ENCODE measurements at places on chromosomes 5 and 9.

GRCh38 chr5:111792471-111793058, 35.6 kb upstream of the NREP start:
- no peak for DNase-seq

DNA sequence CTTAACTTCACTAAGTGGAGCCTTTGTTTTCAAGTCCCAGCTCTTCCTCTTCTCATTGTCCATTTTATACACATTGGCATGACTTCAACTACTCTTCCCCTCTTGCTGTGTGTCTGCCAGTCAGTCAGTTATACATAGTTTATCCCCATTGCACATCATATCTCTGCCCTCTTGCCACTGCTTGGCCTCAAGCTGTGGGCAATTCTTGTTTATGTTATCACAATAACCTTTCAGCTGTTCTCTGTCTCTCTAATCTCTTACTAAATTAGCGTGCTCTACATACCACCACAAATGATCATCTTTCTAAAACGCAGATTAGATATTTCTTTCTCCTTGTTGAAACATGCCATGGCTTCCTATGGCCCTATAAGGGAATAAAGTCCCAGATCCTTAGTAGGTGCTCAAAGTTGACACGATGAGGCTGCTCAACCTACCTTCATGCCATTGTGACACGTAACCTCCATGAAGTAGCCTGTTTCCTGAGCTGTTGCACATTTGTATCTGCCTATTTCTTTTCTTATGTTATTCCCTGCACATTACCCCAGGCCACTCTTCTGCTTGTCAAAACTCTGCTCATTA, 239.3 kb downstream of the GAS1 start:
- DNase-seq: no peak

GRCh38 chr9:68672625-68673024, 32.4 kb upstream of the PIP5K1B start:
- no peak for DNase-seq

- no peak for DNase-seq
These were observed 1.8 kb downstream of the SLC28A3 start for GRCh38 chr9:84338792-84339191.

DNA sequence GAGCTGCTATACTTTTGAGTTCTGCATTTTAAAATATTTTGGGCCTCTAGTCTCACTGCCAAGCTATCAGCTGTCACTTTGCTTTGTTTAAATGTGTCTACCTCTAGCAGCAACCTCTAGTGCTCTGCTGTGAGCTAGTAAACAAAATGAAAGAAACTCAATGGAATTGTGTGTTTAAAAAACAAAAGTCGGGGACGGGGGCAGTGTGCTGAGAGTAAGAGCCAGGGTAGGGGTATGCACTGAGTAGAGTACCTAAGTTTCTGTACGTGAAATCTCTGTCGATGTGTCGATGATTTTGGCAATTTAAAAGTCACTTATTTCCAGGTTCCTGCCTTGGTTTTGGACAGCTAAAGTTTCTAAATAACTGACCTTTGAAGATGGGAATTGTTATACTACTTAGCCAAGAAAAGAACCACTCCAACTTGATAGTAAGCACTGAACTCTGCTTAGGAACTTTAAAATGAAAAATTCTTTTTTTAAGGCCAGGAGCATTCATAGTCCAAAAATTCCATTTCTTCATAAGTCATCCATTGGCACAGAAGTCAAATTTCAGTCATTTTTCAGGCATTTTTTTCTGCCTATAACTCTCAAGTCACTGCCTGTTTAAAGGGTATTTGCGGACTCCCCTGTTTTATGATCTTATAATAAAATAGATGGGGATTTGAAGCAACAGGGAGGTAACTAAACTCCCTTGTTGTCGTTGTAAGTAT, 111.5 kb downstream of the SAXO1 start:
- DNase-seq: no peak

DNA sequence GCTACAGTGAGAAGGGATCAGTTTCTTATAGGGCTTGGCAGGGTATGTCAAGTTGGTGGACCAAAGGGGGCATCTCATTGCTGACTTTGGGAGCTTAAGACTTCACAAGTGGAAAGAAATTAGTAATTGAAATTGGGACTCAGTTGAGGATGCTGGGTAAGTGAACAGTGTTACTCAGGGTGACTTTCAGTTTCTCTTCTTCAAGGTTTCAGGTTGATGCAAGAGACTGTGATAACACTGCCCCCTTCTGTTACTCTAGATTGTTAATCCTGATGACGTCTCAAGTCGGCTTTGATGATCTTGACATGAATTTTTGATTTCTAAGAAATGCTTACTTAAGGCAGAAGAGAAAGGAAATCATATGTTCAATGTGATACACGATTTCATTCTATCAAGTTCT, 21.3 kb downstream of the KCTD16 start:
- peak; percentile 29 for DNase-seq

DNA sequence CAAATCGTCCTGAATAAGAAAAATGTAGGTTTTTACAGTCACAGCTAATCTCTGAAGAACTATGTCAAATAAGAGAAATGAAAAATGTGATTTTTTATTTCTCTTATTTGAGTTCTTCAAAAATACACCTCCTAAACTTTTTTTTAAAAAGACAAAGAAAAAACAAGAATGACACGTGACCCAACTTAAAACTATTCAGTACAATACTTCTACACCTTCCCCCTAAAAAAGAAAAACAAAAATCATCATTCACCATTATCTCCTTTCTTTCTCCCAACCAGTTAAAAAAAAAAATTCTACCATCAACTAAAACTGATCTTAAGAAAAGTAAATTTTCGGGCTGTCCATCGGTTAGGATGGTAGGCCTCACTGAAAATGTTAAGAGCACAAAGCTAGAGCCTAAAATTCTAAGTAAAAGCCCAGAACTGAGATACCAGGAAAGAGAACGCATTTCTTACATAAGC, 2.1 kb downstream of the RNF145 start:
- DNase-seq: no peak

DNA sequence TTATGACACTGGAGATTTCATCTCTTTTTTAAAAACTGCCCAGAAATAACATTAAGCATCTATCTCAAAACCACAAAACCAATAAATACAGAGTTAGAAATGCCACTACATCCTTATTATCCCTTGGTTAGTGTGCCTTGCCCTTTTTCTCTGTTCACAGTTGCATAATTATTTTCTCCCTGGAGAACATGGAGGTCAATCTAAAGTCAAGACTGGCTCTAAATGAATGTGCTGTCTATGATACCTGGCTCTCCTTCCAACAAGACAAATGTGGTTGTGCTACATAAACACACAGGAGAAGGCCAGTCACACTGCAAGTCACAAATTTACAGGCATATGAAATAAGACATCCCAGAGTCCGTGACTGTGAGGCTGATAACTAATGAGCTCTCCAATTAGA, 2.8 kb downstream of the FBN2 start:
- DNase-seq: no peak

DNA sequence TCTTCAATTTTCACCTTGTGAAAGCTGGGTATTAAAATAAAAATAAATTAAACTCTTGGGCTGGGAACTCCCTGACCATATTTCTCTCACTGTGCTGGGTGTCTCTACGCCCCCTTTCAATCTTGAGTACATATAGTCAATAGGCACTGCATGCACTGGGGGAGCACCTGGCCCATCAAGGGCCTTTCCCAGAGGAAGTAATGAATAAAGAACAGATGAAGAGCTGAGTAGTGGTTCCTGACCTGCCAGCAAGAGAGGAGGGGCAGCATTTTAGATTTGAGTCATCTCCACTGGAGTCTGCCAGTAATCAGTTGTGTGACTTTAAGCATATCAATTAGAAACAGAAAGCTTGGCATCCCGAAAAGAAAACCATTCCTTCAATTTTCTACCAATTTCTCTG, 6.2 kb downstream of the MAPKAP1 start:
- no peak for DNase-seq

DNA sequence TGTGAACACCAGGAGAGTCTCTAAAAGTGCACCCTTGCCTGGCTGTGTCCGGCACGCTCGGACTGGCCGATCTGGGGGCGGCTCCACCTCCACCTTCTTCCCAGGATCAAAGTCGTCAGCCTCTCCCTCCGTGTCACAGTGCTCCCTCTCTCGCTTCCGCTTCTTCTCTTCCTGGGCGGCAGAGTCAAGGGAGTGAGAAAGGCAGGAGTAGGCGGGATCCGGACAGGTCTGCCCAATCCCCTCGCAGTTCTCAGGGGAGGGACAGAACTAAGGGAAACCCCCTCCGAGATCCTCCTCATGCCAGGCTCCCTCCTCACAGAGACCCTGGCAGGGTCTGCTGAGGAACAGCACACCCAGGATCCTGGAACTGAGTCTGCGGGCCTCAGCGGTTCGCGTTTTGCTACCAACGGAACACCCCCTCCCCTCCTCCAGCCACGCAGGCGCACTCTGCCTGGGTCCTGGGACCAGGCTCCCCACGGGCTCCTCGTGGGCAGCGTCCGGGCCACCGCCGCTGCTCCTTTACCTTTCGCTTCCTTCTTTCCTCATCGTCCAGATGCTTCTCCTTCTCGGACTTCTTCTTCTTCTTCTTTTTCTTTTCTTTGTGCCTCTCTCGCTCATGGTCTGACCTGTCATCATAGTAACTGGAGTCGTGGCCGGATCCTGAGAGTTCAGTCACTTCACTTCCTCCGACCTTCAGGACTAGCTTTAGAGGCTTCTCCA, 1.3 kb downstream of the BRD9 start:
- no peak for DNase-seq

- no peak for DNase-seq
These were observed 2.8 kb downstream of the TUBB4B start for GRCh38 chr9:137243626-137244485.

- DNase-seq: no peak
These were observed 36.7 kb upstream of the IZUMO3 start for GRCh38 chr9:24582146-24583126.

DNA sequence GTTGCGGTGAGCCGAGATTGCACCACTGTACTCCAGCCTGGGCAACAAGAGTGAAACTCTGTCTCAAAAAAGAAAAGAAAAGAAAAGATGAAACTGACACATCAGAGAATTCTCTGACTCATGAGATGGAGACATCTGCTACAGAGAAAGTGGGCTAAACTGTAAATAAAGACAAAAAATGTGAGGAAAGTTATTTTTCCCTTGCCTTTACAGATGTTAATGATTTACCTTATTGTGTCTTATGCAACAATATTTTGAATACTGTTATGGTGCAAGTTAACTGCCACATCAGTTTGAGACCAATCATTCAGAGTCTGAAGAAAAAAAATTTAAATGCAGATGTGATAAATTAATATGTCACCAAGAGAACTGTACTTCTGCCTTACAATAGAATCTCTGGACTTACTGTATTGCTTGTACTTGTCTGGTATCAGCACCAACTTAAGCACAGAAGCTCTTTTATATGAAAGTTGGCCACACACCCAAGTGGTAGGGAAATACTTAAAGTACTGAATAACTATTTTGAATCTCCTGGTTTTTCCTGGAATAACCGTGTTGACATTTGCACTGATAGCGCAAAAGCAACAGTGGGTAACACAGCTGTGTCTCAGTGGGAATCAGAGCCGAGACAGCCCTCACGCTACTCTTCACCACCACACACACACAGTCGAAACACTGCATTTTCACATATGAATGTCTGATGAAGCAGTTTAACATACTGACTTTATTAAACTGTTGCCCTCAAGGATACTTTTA, 169.9 kb downstream of the FANCC start:
- no peak for DNase-seq

DNA sequence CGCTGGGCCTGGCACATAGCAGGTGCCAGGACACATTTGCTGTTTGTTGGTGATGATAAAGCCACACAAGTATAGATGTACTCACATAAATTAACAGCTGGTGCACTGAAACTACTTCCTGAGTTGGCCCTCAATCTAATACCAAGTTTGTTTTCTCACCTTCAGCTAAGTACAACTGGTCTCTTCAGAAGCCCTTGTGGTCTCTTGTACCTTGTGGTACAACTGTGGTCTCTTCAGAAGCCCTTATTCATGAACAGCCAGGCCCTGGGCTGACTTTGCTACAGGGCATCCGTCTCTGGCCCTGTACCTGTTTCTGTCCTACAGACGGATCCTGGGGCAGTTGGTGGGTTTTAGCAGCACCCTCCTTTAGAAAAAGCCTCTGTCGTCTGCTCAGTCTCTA, 81.5 kb downstream of the DAB2IP start:
- no peak for DNase-seq

DNA sequence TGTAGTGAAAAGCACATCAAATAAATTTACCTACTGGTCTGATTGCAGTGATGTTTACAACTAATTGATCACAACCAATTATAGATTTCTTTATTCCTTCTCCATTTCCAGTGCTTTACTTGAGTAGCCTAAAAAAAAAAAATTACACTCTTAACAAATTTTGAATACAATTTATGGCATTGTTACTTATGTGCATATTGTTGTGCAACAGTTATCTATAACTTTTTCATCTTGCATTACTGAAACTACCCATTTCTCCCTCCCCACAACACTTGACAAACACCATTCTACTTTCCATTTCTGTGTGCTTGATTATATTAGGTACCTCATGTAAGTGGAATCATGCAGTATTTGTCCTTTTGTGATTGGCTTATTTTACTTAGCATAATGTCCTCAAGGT, 12.3 kb downstream of the RMI1 start:
- DNase-seq: no peak

DNA sequence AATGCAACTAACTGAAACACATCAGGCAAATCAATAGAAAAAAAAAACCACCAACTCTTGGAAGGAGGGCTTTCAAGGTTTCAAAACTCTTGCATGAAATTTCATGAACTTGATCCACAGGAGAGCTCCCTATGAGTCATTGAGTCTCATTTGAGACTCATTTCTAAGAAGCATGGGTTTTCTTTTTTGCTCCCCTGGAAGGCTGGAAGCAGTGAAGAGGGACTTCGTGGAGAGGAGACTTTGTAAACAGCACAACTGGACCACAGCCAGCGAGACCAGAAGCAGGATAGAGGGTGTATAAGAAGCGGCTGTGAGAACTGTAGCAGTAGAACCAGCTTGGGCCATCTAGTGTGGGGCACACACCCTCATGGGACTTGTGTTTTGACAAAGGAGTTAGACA, 41.2 kb upstream of the RAPGEF1 start:
- no peak for DNase-seq

GRCh38 chr9:126376311-126377175, 49.9 kb downstream of the MVB12B start:
- no peak for DNase-seq

GRCh38 chr9:92650296-92650695, 19.6 kb downstream of the IPPK start:
- no peak for DNase-seq

GRCh38 chr9:35163413-35163812, 1.6 kb downstream of the UNC13B start:
- no peak for DNase-seq

GRCh38 chr5:118678746-118679145, 309.6 kb downstream of the DTWD2 start:
- no peak for DNase-seq

- no peak for DNase-seq
These were observed 49.0 kb downstream of the MSX2 start for GRCh38 chr5:174773371-174773770.

DNA sequence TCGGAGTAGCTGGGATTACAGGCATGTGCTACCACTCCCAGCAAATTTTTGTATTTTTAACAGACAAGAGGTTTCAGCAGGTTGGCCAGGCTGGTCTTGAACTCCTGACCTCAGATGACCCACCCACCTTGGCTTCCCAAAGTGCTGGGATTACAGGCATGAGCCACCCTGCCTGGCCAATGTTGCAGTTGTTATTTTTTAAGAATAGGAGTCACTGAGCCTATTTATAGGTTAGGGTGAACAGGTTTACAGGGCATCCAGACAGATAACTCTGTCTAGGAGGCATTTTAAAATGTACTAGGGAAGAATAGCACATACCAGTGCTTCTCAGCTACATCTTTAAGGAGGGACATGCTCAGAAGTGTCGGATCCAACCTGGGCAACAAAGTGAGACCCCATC, 60.1 kb upstream of the BNC2 start:
- DNase-seq: no peak

- DNase-seq: no peak
These were observed 25.2 kb downstream of the GLT6D1 start for GRCh38 chr9:135613946-135614805.

Measured in foreskin melanocyte (primary cell).